ENCODE measurements at places on chromosomes 5 and 9.

DNA sequence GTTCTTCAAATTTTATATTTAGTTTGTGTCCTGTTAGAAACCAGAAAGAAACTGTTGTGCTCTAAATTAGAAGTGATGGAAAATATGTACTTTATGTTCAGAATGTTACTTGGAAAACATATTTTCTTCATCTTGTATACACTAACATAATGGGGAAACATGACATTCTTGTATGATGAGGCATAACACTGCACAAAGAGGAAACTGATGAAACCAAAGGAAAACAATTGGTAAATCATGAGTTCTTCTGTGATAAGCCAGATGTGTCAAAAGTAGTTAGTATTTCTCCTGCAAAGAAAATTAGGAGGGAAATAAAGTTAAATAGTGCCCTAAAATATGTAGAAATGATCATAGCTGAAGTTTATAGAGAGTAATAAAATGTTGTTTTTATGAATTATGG lies 111.1 kb upstream of the FBN2 start:
- DNase-seq = no peak

- DNase-seq = no peak
Measured at GRCh38 chr9:87824216-87824875, 58.3 kb upstream of the SPATA31E1 start.

- no peak for DNase-seq
Measured at GRCh38 chr5:80481019-80481893, 6.6 kb upstream of the FAM151B start.

- no peak for DNase-seq
Measured at GRCh38 chr9:21078702-21079101, 960 bp upstream of the IFNB1 start.

GRCh38 chr9:26058111-26058895 lies 380.1 kb upstream of the TUSC1 start:
- DNase-seq = no peak

DNA sequence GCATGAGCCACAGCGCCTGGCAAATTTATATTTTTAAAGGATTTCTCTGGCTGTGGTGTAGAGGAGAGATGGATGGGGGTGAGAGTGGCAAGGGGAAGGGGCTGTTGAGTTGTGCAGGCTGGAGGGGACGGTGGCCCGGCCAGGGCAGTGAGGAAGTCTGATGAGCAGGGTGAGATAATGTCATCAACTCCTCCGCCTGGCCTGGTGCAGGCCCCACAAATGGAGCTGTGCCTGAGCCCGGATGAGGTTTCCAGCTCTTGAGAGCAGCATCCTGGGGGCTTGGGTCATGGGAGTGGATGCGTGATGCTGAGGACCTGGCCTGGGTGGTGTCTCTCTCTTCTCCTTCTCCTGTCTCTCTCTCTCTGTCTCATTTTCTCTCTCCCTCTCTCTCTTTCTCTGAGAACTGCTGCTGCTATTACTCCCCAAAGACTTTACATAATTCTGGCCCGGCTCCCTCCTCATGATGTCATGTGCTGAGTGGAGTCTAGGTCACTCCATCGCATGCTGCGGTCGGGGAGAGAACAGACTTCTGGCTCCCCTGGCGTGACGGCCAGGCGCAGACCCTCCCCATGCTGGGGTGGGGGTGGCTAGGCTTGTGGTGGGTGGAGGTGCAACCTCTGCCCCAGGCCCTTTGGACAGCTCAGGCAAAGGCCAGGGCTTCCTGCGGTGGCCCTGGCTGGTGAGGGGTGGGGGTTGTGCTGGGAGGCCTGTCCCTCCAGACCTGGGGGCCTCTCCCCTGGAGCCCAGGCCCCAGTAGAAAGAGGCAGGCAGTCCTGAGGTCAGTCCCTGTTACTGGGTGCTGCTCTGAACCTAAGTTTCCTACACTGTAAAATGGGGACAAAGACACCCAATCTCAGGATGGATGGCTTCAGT lies 26.4 kb downstream of the FGF18 start:
- DNase-seq = no peak

GRCh38 chr9:70514273-70514672 lies 99.8 kb upstream of the KLF9 start:
- no peak for DNase-seq

GRCh38 chr5:132674671-132675506 lies 1.1 kb downstream of the IL4 start:
- no peak for DNase-seq

- no peak for DNase-seq
Measured at GRCh38 chr9:130183133-130183762, 11.0 kb downstream of the NCS1 start.

DNA sequence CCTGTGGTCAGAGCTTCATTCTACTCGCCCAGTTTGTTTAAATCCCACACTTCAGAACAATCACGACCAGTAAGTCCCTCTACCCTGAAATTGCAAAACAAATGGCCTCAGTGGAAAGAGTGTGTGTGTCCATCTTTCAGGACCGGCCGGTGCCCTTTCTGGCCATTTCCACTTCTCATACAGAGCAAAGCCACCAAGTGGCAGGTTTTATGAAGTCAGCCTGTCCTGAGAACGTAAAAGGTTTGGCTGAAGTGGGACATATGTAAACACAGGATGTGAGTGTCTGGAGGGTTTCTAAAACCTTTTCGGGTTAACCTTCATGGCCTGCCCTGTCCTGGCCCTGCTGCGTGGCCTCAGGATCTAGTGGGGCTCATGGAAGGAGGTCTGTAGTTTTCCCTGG lies 24.7 kb downstream of the NXNL2 start:
- no peak for DNase-seq

DNA sequence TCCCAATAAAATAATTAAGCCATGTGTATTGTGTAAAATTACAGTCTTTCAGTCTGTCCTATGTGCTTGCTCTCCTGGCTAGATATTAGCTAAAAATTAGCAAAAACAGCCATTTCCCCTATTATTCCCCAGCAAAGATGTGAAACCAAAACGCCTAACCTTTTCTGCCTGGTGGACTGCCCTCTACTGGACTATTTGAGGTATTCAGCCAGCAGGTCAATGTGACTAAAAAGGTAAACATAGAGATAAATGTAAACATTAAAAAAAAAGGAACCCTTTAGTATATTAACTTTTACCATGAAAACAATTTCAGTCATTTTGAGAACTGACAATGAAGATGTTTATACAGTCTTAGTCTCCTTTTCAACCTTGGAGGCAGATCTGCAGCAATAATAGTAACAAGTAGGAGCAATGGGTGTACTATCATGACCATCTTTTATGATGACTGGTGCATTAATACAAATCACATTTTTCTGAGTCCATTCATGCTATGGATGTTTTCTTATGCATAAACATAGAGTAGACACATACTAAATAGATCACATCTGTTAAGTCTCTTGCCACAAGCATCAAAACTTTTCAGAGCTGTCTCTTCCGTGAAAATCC lies 10.1 kb downstream of the ATG12 start:
- no peak for DNase-seq

GRCh38 chr9:120868339-120868675 lies 8.7 kb downstream of the PHF19 start:
- no peak for DNase-seq

DNA sequence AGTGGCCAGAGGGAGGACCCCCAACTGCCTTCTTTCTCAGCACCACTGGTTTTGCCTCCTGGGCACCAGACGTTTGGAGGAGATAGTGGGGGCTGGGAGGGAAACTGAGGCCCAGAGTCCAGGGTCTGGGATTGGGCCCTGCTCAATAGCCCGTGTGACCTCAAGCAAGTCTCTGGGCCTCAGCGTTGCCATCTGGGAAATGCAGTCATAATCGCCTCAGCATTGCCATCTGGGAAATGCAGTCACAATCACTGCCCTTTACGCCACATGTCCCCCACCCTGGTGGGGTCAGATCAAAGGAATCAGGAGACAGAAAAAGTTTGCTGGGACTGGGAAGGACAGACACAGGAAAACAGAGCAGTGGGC lies 1.6 kb downstream of the SH2D3C start:
- DNase-seq = no peak

GRCh38 chr5:109921735-109922380 lies 232.1 kb downstream of the MAN2A1 start:
- no peak for DNase-seq

DNA sequence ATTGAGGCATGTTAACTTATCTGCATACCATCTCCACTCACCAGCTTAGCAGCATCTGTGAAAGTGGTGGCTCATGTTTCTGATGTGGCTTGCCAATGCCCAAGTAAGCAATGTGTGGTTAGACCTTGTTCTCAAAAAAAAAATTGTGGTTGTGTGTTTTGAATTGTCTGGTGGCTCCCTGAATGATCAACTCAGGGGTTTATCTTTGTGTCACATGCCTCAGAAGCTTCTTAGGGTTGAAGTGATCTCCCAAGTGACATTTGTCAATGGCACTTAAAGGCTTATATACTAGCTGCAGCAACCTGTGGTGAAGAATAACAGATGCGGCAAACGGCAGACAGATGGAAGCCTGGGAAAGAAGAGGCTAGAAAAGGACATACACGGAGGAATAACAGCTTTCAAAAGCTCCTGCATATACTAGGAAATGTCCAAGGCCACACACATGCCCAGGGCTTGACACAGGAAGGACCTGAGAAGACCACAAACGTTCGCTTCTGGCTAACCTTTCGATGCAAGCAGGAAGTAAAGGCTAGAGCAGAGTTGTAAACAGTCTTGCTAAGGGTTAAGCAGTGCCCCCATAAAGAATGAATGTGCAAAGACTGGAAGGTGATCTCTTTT lies 42.2 kb upstream of the FSD1L start:
- no peak for DNase-seq

All from activated CD4-positive, CD25-positive, alpha-beta regulatory T cell (primary cell).